Mesothelial cell of epicardium (in vitro differentiated cells): ENCODE measurements at places on chromosomes 6 and 20.

DNA sequence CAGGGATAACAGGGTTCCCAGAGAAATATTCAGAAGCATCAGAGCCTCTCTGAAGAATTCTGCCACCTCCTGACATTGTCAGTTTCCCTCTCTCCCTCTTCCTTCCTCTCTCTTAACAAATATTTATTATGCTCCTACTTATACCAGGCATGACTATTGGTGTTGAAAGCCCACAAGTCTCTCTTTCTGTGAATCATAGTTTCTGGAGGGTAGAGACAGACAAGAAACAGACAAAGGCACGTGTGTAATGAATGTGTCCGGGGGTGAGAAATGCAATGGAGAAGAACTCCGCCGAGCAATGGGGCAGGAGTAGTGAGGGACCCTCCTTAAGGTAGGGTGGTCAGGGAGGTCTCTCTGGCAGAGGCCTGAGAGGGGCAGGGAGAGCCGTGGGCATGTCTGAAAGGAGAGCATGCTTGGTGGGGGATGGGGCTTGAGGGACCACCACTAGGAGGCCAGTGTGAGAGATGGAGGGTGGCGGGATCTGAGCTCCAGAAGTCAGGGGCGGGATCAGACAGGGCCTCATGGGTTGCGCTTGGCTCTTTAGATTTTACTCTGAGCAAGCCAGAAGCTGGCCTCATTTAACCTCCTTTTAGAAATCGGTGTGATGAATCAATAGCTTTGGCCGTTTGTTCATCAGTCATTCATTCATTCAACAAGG lies 57.3 kb downstream of the EYA2 start:
- DNase-seq: no peak

DNA sequence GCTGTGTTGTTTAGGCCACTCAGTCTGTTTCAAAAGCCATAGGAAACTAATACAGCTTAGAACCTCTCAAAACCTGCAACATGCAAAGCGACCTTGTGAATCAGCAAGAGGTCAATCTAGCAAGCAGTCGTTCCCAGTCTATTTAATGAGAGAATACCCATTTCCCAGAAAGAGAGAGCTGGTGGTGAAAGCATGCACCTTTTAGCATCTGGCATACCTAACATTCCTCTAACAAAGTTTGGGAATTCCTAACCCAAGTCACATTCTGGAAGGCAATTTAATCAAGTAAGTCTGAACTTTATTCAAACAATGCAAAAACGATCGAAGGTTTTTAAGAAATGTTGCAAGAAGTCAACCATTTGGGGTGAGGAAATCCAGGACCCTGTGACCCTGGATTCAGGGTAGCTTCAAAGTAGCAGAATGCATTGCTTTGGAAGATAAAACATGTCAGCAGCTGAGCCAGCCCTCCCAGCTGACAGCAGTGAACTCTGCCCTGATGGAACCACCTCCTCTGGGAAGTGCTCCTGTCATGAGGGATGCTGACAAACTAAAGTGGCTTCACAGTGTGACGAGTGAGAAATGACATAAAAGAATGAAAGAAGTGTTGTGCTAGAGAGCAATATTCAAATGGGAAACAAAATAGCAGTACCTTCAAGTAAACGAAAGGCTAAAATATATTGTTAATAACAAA lies 104.8 kb downstream of the GMDS start:
- DNase-seq: no peak

DNA sequence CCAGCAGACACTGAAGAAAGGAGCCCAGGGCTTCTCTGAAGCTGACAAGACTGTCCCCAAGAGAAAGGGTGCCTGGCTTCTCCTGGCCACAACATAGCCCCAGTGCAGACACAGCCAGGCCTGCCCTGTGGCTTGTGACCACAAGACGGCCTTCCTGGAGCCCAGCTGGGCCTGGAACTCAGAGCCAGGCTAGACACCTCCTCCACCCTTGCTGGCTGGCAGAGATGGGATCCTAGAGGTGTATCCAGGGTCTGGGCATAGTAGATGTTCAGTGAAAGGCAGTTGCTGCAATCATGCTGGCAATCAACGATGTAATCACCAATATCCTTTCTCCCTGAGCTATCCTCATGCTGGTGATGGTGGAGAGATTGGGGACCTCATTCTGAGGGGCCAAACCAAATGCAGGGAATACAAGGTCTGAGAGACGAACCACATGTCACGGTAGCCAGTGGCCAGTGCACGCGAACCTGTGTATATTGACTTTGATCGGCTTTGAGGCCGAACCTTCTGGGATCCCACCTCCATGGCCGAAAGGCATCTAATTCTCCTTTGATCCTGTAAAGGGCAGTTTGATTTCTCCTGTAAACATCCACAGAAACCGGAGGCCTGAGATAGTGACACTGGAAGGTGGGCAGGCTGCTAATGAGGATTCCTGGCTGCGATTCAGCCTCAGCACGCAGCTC lies 115.2 kb downstream of the PSMB1 start:
- DNase-seq: peak; percentile 19

DNA sequence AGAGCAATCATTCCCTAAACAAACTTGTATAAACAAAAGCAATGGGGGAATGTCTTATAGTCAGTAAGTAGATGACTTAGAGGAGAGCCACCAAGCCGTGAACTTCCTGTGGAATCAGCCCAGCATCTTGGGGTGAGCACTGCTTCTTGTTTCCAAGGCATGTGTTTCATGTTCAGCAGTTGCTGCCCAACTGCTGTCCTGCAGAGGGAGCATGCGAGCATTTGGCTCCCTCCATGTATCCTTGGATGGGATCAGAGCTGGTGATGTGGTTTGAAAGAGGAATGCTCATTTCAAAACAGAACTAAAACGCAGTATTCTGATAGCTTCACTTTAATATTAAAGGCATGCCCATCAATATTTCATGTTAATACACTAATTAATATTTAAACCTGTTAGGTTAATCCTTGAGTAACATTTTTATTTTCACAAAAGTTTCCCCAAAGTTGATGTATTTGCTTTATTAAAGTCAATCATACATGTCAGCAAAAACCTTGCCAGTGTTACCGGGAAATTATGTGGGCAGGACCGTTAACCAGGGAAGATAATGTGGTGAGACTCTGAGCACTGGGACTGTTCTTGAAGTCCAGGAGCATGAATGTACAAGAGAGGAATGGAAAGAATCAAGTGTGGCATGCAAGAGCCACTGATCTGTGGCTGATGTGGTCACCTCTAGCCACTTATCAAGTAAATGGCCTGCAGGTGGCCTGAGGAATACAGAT lies 172.1 kb upstream of the GGTLC1 start:
- no peak for DNase-seq

GRCh38 chr6:6516666-6517458 lies 71.7 kb upstream of the LY86 start:
- no peak for DNase-seq

- no peak for DNase-seq
Measured at GRCh38 chr6:108796875-108797274, 51.3 kb upstream of the ARMC2 start.

DNA sequence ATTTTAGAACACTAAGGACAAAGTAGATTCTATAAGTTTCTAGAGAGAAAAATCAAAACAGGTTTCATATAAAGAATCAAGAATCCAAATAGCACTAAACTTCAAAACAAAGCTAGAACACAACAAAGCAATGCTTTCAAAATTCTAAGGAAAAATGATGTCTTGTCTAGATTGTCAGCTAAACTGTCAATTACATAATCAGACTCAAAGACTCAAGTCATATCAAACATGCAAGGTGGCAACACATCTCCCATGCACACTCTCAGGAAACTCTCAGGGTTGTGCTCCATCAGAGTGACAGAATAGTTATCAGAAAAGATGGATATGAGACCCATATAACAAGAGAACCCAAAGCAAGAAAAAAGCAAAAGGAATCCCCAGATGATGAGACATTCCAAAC lies 23.9 kb downstream of the HACE1 start:
- DNase-seq: no peak

DNA sequence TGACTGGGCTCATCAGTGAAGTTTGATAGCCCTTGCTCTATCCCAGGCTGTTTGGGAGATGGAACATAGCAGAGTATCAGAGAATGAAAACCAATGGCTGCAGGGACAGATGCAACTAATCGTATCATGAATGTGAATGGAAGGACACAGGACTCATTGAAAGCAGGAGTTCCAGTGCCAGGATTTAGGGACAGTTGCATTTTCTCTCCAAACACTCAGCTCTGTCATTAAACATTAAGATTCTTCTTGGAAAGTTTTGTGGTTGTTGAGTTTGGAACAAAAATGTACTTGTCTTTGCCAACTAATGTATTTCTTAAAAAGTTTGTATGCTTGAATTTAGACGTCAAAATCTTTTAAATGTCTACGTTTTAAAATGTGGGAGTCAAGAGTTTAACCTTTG lies 31.0 kb upstream of the GSTA5 start:
- no peak for DNase-seq

DNA sequence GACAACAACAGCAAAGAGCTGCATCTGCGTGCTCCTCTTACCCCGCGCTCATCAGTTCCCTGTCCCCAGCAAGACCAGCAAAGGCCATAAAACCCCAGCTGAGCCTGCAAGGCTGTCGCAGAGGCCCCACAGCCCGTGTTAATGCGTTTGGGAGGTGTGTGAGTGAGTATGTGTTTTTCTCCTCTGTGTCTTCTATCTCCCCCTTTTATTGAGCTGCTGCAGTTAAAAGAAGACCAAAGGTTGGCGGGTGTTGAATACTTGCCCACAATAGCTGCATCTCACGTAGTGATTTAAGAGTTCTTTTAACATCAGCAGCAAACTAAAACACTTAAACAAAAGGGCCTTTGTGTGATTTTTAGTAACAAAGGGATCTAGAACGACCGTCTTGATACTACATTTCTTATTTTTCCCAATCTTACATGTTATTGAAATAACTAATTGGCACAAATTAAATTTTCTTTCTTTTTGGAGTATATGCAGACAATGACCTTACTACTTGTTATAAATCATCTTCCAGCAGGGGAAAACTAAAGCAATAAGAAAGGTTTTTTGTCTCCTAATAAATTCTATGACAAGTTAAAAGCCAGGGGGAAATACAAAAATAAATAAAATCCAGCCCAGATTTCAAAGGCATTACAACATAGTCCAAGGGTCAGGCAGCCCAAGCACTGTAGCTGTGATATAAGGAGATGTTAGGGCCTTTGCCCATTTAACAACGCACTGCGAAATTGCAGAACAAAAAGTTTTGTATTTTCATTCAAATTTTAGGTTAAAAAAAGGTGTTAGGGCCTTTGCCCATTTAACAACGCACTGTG lies 27.2 kb upstream of the CNKSR3 start:
- no peak for DNase-seq

GRCh38 chr6:115668211-115668610 lies 392.5 kb downstream of the FRK start:
- no peak for DNase-seq

DNA sequence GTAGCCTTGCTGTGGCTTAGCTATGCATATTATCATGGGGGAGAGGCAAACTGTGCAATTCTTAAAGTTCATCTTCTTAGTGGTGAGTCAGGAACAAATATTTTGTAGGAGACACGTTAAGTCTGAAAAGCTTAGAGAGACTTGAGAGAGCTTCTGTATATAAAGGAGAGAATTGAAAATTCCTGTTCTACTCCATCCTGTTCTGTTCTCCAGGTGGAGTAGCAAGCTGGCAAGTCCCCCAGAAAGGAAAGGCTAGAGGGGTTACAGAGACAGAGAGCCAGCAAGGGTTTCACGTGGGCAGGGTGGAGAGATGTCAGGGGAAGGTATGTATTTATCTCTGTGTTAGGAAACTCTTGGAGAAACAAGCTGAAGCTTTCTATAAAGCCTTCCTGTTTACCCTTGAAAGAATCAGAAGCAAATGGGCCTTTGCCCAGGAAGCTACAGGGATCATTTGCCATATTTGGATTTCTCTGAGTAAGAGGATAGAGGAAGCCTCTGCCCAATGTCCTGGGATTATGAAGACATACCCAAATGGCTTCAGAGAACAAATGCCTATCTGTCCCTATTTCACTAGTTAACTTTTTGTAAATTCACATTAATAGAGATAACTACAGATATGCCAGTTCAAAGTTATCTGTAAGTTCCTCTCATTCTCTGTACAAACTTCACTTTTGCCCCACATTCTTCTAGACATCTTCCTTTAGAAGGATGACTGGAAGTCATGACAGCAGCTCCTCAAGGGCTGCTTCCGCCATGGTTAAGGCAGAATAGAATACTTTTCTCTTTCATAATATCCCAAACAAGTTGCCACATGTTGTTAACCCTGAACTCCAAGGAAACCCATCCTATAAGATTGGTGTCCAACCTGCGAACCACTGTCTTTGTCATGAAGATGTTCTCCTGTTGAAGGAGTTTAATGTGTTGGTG lies 126.7 kb upstream of the NEDD9 start:
- DNase-seq: no peak

- DNase-seq: no peak
Measured at GRCh38 chr6:109760208-109760607, 69.1 kb downstream of the FIG4 start.

DNA sequence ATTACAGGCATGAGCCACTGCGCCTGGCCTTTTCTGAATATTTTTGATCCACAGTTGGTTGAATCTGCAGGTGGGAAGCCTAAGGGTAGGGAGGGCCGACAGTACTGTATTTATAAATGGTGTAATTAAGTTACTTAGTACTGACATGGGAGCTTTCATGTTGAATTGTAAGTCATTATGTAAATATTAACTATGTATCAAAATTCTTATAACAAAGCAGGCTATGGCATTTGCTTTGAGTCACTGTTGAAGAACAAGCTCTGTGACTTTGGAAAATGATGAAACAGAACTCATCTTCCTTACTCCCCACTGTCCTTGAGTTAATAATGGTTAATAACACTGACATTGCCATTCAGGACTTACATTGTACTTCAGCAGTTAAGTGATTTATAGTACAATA lies 63.0 kb upstream of the TXNDC5 start:
- no peak for DNase-seq

DNA sequence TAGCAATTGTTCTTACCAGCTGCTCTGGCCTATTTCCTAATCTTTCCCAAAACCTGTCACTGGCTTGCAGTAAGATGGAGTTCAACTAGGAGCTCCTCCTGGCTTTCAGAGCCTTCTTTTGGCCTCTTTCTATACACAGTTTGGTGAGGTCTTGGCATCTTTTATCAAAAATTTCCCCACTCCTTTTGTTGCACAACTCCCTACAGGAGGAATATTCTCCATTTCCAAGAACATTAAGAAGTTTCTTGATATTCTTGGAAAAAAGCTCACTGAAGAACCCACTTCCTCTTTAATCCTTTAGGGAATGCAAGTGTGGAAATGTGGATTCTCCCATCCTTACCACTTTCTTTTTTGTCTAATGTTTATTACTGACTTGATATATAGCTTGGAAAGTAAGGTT lies 171.3 kb upstream of the KCNK16 start:
- DNase-seq: no peak
